ENCODE measurements at places on chromosomes 4 and X.

DNA sequence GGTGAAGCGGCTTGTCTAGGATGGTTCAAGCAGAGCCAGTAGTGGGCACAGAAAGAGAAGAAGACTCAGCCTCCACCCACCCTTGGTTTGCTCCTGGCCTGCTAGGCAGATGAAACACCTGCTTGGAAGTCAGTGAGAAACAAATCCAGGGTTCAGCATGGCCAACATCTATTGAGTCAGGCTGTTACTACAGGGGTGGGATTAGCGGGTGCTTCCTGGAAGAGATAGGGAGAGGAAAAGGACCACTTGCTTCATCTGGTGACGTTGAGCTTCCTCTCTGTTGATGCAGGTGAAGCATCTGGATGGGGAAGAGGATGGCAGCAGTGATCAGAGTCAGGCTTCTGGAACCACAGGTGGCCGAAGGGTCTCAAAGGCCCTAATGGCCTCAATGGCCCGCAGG lies 3.0 kb downstream of the MAGED2 start:
- no peak for DNase-seq

- no peak for DNase-seq
Observed at GRCh38 chr4:137032222-137032621, 500.1 kb downstream of the PCDH18 start.

DNA sequence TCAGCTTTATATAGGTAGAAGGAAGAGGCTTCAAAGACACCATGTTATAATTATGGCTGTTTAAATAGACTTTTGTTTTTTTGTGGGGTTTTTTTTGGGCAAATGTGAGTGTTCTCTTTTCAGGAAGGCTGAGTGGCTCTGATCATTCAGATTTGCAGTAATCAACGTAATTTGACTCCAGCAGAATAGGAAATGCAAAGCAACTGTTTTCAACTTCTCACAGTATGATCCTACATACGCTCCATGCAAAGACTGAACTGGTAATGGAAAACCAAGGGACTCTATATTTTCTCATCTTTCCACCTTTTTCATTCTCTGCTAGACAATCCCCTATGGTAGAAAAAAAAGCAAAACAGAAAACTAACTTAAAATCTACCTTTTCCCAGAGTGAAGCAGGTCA lies 10.8 kb downstream of the ADH1B start:
- DNase-seq: no peak

DNA sequence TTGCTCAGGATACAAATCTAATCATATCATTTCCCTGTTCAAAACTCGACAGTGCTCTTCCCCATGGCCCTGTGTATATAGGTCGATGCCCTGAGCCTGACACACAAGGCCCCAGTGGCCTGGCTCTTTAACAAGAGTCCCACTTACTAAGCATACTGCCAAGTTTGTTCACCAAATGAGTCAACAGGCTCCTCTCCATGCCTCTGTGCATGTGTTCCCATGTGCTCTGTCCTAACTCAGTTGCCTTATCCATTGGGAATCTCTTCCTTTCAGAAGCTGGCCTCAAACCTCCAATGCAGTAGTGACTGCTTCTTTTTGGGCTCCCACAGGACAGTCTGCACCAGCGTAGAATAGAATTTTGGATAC lies 18.9 kb upstream of the CXCR3 start:
- no peak for DNase-seq

DNA sequence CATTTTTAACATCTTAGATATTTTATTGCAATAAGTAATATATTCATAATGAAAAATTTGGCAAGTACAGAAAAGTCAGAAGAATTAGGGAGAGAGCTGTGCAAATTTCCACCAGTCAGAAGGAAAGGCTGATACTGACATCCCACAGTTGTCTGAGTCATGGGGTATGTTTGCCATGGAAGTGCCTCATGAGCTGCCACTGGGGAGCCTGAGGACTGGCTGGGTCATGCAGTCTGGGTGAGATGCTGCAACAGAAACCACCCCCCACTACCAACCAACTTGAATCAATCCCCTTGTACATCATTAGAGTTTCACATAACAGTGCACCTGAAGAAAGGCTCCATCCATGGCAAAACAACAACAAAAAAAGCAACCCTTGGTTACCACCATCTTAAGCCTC lies 45.2 kb upstream of the ENPP6 start:
- no peak for DNase-seq

DNA sequence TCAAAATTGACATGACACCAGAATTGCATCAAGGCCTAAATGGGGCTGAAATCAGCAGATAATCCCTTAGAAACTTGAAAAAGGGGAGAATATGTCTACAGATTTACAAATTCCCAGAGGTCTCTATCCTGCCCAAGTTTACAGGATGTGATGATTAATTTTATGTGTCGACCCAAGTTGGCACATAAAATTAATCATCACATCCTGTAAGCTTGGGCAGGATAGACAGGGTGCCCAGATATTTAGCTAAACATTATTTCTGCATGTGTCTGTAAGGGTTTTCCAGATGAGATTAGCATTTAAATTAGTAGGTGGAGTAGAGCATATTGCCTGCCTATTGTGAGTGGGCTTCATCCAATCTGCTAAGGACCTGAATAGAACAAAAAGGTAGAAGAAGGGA lies 52.3 kb downstream of the ARHGEF6 start:
- DNase-seq: no peak

GRCh38 chrX:70129816-70130215 lies 3.4 kb upstream of the IGBP1 start:
- DNase-seq: no peak

DNA sequence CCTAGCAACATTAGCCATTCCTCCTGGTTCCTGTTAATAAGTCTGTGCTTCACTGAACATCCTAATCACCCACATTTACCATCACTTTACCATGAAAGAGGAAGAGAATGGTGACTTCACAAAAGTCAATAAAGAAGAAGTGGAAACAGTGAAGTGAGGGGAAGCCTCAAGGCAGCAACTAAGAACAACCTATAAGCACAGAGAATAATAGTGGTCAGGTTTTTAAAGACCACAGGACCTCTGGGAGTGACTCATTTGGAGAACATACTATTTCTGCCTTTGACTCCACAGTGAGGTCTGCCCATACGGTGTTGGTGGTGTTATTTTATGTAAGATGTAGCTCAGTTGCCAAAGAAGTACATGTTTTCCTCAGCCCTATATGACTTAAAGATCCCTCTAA lies 86.0 kb upstream of the TET2 start:
- no peak for DNase-seq

DNA sequence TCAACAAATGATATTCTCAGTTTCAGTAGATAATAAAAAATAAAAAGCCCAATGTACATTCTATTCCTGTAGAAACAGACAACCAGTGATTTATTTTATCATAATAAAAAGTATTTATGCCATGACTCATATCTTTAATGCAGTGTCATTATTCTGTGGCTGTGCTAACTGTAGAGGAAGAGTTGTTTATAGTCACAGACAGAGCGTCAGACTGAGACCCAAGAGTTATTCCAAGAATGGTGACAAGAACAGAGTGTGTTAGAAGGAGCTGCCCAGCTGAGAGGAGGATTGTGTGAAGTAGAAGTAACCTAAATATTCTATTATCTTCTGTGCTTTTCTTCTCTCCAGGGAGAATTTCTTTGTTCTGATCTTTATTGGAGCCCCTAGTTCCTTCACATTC lies 210.7 kb downstream of the PPP1R2C start:
- no peak for DNase-seq

DNA sequence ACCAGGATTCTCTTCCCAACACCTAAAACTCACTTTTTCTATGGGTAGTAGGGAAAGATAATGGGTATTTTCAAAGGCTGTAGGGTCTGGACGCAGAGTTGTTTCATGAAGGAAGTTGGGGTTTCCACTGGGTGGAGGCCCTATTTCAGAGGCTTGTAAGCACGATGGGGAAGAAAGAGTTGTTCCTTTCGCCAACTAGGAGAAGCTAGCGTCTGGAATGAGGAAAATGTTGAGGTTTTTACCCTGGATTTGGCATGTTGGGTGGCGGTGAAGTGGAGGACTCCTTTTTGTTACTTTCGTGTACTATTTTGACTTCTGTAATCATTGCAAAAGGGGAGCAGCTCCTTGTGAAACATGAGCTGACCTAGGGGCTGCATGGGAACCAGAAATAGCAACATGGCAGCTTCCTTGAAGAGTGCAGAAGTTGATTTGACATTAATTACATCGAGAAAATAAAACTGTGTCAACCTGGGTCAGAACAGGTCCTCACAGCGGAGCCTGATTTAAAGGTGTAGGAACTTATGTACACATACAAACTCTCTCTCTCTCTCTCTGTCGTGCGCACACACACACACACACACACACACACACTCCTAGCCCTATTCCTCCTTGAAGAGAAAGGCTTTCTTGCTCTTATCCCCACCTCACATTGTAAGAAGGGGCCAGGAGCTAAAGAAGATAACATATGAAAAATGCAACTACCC lies 19.1 kb downstream of the VSIG4 start:
- DNase-seq: no peak

DNA sequence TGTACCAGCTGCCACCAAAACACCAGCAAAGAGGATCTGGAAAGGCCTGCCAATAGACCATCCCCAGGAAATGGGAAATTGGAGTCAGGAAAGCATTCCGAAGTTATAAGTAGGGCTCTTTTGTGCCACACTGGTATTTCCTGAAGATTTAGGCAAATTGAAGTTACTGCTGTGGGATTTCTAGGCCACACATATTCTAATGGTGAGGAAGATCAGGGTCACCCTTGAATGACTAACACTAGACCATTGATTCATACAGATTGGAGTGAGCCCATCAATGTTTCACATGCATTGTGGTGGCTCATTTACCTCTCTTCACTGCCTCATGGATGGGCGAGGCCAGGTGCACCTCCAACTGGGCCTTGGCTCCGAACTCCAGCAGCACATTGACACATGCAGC lies 22.6 kb downstream of the ASB11 start:
- DNase-seq: no peak

GRCh38 chr4:110682311-110682710 lies 59.4 kb upstream of the PITX2 start:
- DNase-seq: no peak

- DNase-seq: no peak
Observed at GRCh38 chr4:67871867-67872266, 11.9 kb downstream of the TMPRSS11D start.

GRCh38 chr4:168667921-168668320 lies 171.1 kb downstream of the PALLD start:
- no peak for DNase-seq

DNA sequence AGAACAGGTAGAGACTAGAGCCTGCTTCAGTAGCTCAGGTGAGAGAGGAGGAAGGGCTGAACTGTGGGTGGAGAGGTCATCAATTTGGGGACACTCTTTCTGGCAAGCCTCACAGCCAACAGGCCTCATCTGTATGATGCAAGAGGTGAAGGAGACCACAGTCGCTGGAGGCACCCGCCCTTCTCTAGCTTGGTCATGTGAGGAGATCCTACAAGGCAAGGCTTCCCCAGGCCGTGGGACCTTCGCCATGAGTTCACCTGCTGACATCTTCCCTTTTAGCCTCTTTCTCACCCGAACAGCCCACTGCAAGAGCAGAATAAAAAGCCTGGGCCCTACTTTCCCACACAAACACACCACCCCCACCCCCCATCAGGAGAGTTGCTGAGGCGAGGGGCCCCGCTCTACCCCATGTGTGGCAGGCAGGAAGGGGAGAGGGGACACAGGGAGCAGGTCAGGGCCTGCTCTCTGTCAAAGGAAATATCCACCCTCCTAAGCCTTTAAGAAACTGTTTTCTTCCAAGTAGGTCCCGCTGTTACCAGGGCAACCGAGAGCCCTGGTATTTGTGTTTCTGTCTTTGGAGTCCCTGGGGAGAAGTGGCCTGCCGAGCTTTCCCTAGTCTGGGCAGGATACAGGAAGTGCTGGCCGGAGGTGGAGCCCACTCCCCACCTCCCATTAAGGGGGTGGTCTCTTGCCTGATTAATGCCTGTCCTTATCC lies 8.1 kb downstream of the RTL5 start:
- no peak for DNase-seq

DNA sequence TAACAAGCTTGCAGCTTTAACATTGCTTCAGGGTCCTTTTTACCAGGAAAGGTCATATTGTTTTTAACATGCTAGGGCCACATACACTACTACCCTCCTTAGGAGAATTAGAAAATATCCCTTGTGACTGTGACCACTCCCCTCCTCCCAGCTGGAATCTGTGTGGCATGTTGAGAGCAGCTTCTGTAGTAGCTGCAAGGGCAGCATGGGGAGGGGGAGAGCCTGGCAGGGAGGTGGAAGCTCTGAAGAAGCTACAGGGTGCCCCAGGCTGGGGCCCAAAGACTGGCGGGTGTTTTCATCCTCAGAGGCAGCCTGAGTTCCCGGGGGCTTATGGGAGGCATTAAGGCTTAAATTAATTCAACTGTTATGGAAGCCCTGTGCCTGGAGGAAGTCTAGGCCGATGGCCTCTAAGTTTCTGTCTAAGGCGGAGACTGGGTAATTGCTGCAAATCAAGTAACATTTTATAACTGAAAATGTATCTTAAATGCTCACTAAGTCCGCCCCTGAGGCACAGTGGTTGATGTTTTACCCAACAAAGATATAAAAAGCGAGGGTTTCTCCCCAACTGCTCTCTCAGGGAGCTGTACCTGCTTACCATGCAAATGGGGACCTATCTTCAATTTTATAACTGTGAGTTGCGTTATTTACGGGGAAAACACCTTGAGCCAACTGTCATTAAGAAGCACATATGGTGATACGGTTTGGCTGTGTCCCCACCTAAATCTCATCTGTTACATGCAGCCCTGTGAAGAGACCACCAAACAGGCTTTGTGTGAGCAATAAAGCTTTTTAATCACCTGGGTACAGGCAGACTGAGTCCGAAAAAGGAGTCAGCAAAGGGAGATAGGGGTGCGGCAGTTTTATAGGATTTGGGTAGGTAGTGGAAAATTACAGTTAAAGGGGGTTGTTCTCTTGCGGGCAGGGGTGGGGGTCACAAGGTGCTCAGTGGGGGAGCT lies 37.4 kb upstream of the STS start:
- no peak for DNase-seq

- DNase-seq: no peak
Observed at GRCh38 chr4:181193131-181193930, 1049.9 kb upstream of the TENM3 start.

GRCh38 chr4:8589823-8590545 lies 2.6 kb upstream of the CPZ start:
- no peak for DNase-seq

- DNase-seq: no peak
Observed at GRCh38 chr4:139734201-139734874, 68.7 kb downstream of the MGST2 start.

- DNase-seq: no peak
Observed at GRCh38 chr4:152563209-152563608, 27.3 kb upstream of the FBXW7 start.

- DNase-seq: no peak
Observed at GRCh38 chr4:183140911-183141320, 41.9 kb downstream of the WWC2 start.

GRCh38 chrX:40778861-40779575 lies 43.7 kb upstream of the MED14 start:
- DNase-seq: no peak

DNA sequence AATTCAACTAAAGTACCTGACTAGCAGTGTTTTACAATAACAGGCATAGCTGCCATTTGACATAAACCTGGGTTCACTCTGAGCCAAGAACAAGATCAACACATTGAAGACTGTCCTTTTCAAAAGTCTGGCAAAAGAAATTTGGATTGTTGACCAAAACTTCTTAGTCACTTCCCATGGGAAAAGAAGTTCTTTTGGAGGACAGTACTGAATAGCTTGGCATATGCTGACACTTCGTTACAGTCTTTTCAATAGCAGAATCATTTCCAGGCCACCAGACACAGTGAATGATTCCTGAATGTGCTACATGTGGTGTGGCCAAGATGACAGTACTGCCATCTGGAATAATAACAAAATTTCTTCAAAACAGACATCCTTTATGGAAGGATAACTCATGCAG lies 560.3 kb downstream of the GRID2 start:
- DNase-seq: no peak
